ENCODE measurements at places on chromosomes 6 and 20.

DNA sequence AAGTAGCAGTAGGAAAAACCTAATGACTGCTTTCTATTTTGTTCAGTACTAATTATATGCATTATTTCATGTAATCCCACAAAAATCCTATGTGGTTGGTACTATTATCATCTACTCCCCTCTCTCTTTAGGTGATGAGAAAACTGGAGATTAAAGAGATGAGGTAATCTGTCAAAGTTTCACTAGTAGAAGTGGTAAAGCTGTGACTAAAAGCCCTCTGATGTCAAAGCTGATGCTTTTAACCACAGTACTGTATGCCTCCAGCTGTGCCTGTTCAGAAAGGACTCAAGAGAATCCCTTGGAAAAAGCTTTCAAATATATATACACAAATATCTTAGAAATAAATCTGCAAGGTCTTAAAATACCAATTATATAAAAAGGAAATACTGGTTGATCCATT lies 38.0 kb downstream of the PHIP start:
- no peak for DNase-seq

- no peak for DNase-seq
Observed at GRCh38 chr20:23072892-23073586, 13.1 kb downstream of the CD93 start.

GRCh38 chr6:53986165-53986720 lies 125.0 kb upstream of the MLIP start:
- no peak for DNase-seq

- no peak for DNase-seq
Observed at GRCh38 chr6:39419607-39420006, 97.1 kb upstream of the KCNK16 start.

- no peak for DNase-seq
Observed at GRCh38 chr6:154814063-154814462, 80.8 kb downstream of the SCAF8 start.

DNA sequence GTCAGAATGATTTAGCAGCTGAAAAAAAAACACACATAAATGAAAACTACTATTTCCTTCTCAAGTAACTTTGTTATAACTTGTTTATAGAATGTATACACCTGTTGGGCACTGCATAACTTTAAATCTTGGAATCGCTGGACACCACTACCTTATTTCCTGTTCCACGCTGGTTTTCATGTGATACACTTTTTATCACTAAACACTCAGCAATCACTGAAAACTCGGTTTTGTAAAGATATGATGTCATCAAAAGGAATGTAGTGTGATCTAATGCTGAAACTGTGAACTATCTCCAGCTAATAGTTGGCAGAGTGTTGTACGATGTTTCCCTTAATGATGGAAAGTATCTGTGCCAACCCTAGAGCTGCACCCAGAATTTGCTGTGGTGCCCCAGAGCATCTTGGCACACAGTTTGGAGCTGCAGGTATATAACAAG lies 127.9 kb downstream of the BACH2 start:
- no peak for DNase-seq

GRCh38 chr6:69732045-69732444 lies 64.8 kb downstream of the LMBRD1 start:
- no peak for DNase-seq

DNA sequence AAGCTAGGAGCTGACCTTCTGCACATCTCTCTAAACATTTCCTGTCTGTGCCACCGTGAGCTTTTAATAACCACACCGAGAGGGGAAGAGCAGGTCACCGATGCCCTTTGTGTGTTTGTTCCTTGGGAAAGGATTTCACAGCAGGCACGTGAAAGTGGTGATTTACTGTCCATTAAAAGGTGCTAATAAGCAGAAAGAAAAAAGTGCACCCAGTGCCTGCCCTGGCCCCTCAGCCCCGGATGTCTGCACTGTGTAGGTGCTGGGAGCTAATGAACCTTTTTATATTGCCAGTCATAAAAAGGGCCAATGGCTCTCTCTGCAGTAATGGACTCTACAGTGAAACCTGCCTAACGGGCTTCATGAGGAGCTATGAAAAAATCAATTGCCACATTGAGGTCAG lies 312.6 kb downstream of the C6orf118 start:
- no peak for DNase-seq

DNA sequence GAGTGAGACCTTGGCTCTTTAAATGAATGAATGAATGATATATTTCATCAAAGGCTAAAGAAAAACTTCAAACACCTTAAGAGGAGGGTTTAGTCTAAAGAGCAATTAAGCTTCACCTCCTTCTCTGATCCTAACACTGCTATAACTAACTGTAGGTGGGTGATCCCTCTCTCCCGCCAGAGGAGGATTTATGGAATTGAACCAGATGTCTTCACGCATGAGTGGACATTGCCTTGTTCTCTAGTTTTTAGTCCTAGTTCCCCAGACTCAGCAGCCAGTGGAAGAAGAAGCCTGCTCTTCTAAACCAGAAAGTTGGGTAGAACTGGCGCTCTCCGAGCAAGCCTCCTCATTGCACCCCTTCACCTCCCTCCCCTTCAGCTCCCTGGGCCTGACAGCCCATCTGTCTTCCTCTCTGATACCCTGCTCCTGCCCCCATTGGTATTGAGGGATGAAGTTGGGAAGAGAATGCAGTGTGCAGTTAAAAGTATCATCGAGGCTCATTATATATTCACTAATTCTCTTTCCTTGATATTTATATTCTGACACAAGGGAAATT lies 142.7 kb downstream of the ARID1B start:
- no peak for DNase-seq
